ENCODE measurements at places on chromosomes 4 and X. TPM values are rescaled to one million over a fixed set of nuclear protein-coding genes. Genes with fewer than 3 reads are reported as not detected.

UGT8 gene
- polyA plus RNA-seq, result 14.9 TPM

GAGE12E gene
- not detected for polyA plus RNA-seq

CORIN gene
- not detected for polyA plus RNA-seq

ATP1B4 gene
- not detected for polyA plus RNA-seq

IQCM gene
- polyA plus RNA-seq, result not detected

RBMXL3 gene
- polyA plus RNA-seq, result not detected

FAM9B gene
- polyA plus RNA-seq, result not detected

MAGEA12 gene
- polyA plus RNA-seq, result not detected

CD99L2 gene
- polyA plus RNA-seq, result 2.3 TPM

ELF4 gene
- 0.42 TPM for polyA plus RNA-seq

NR0B1 gene
- polyA plus RNA-seq, result 0.26 TPM

SUPT20HL1 gene
- not detected for polyA plus RNA-seq

CYTL1 gene
- 17.6 TPM for polyA plus RNA-seq

CC2D2A gene
- 11.1 TPM for polyA plus RNA-seq

PHEX gene
- polyA plus RNA-seq, result 0.07 TPM

SH2D1A gene
- not detected for polyA plus RNA-seq

EPHA5 gene
- 0.07 TPM for polyA plus RNA-seq

NPY1R gene
- 3.8 TPM for polyA plus RNA-seq

ZNF182 gene
- polyA plus RNA-seq, result 4.1 TPM

PAGE2B gene
- not detected for polyA plus RNA-seq

RPS6KA3 gene
- 3.3 TPM for polyA plus RNA-seq

GIMD1 gene
- polyA plus RNA-seq, result not detected

CT55 gene
- not detected for polyA plus RNA-seq

DCAF8L2 gene
- not detected for polyA plus RNA-seq

EDA2R gene
- 5.0 TPM for polyA plus RNA-seq

SHISA3 gene
- 5.0 TPM for polyA plus RNA-seq

SLC2A9 gene
- polyA plus RNA-seq, result 0.40 TPM

TASL gene
- not detected for polyA plus RNA-seq

FAT4 gene
- 0.68 TPM for polyA plus RNA-seq

TECRL gene
- polyA plus RNA-seq, result not detected

AIMP1 gene
- 157 TPM for polyA plus RNA-seq

ERVMER34-1 gene
- 14.5 TPM for polyA plus RNA-seq

SPANXD gene
- polyA plus RNA-seq, result not detected
